CD14-positive monocyte (primary cell): ENCODE measurements at places on chromosomes 7 and 10.

GRCh38 chr7:8514781-8515519 is 81.5 kb downstream of the NXPH1 start:
- no peak for DNase-seq

DNA sequence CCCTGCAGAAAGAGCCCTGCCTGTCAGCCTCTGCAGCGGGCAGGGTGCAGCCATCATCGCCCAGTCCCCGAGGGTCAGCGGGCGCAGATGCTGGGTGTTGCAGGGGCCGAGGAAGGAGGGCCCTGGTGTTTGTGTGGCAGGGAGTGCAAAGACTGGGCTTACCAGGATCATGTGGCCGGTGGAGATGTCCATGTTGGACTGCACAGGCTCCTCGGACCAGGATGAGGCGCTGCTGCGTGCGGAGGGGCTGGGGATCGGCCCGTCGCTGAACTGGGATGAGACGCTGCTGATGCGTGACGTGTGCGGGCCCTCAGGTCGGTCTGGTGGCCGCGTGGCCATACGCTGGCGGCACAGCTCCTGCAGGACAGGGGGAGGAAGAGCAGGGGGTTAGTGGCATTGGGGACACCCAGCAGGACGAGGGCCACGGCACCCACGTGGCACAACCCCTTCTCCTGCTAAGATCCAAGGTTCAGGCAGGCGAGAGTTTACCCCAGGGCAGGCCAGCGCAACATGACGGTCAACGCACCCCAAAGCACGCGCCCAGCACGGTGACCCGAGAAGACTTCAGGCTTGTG is 319.5 kb downstream of the DNAJB6 start:
- DNase-seq, result no peak

DNA sequence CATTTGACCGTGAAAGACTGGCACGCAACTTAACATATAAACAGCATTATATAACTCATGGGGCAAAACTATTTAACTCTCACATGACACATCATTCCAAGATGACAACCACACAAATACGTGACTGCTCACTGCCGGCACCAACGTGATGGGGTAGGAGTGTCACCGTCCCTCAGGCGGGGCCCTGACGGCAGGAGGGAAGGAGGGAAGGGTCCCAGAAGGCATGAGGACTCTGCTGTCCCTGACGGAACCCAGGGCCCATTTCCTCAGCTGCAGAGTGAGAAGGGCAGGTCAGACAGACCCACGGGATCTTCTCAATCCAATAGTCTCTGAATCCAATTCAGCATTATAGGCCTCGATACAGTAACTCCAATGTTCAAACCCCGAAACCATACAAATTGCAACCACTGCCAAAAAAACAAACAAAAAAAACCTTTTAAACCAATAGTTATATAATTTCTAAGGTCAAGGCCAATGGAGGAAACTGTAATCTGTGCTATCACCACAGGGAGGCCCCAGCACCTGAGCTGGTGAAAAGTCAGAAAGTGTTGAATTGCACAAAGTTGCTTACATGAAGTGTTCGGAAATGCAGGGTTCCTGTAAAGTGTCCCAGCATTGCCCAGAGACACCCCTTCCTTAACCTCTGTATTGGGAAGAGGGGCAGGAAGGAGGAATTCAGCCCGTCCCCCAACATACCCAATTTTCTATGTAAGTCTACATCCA is 137.4 kb downstream of the TNS3 start:
- DNase-seq, result peak; percentile 18

- DNase-seq, result peak; percentile 94
These were observed 186.2 kb downstream of the REEP3 start for GRCh38 chr10:63707254-63707910.

GRCh38 chr10:63699785-63700613 is 178.8 kb downstream of the REEP3 start:
- DNase-seq, result peak; percentile 75

GRCh38 chr10:8247191-8247590 is 192.7 kb downstream of the GATA3 start:
- DNase-seq, result no peak

DNA sequence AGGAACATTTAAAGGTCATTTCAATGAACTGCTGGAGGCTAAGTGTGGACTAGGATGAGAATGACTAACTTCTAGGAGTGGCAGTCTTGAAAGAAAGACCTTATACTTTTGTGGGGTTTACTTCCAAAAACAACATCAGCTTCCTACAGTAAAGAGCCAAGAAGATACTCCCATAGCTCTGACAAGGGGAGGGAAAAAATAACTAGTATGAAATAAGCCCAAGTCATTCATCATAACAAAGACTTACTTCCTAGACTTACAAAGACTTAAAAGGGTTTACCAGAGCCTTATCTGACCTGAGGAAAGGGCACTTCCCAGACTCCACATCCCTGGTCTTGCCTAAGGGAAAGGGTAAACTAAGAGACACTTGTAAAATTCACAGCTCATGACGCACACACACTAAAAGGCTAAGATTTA is 31.7 kb downstream of the ARHGAP12 start:
- DNase-seq, result no peak

DNA sequence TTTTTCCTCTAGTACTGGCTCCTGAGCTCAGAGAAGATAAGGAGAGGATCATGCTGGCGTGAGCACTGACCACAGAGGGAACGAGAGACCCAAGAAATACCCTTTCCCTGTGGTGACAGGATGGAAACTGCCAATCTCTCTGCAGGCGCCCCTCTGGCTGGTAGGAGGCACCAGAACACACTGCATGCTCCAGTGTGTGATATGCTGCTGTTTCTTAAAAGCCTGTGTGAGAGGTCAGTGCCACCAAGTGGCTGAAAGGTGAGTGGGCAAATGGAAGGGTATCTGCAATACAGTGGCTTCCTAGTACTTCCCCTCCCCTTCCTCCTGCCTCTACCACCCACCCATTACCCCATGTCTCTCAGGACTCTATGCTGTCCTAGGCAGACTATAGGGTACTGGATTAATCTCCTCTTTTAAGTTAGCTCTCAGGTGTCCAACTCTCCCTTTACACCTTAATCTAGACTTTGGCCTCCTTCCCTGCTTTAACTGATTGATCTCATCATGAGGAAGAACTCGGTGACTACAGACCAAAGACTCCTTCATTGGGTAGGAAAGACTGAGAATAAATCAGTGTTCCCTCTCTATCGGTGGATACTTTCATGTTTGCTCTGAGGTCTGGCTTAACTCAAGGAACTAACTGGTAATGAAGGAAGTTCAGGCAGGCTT is 283.6 kb downstream of the ADRA2A start:
- DNase-seq, result no peak

GRCh38 chr10:130858626-130859025 is 452.9 kb downstream of the TCERG1L start:
- no peak for DNase-seq

GRCh38 chr10:89369156-89370105 is 8.4 kb upstream of the IFIT1B start:
- peak; percentile 37 for DNase-seq

GRCh38 chr7:75795831-75796285 is 17.7 kb downstream of the CCL24 start:
- peak; percentile 68 for DNase-seq

GRCh38 chr10:5364374-5364773 is 392 bp upstream of the UCN3 start:
- no peak for DNase-seq

- no peak for DNase-seq
These were observed 15.7 kb upstream of the RELN start for GRCh38 chr7:104005197-104005596.

GRCh38 chr7:112504093-112504695 is 23.4 kb downstream of the LSMEM1 start:
- no peak for DNase-seq

DNA sequence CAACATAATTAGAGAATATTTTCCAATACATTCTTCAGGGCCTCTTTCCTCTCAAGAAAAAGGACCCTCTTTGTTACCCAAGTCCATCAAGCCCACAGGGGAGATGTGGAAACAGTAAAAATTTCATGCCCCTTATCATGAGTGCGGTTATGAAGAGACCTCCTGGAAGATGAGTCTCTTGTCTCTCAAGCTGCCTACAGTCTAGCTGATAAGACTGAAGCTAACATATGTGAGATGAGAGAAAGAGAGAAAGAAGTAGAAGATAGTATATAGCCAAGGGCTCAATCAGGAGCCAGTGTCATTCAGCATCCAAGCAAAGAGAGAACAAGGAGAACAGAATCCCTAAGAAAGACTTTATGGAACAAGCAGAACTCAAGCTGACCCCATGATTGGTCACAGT is 75.9 kb upstream of the CABCOCO1 start:
- DNase-seq, result no peak

GRCh38 chr10:51629934-51630639 is 69.3 kb downstream of the CSTF2T start:
- no peak for DNase-seq

GRCh38 chr7:3408814-3409595 is 108.0 kb downstream of the SDK1 start:
- DNase-seq, result no peak

GRCh38 chr10:122132331-122132755 is 138.8 kb upstream of the BTBD16 start:
- DNase-seq, result no peak

DNA sequence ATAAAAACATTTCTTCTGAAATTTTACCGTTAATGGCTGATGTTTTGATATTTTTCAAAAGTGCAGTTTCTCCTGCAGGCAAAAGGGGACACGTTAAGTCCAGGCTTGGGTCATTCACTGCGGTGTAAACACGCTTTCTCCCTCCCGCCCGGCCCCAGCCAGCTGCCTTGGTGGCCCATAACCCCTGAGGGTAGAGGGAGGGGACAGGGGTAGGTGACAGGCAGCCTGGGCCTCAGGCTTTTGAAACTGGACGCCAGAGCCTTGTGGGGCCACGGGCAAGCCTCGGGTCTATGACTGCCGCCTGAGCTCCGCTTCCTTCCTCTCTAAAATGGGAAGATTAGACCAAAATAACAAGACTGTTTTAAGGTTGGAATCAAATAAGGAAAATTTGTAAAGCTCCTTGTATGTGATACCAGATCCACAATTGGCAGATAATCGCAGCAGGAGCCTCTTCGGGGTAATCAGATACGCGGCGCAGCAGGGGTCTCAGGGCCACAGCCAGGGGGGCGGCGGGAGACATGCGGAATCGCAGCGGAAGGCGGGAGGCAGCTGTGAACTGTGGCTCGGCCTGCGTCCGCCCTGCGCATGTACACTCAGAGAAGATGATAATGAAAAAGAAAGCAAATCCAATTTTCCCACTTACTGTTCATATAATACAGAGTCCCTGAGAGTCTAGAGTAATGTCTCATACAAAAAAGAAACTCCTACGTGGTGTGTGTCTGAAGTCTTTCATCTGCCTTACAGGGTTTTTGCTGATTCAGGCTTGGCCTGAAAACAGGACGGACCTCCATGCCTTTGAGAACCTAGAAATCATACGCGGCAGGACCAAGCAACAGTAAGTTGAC is 138.3 kb downstream of the EGFR start:
- no peak for DNase-seq

GRCh38 chr7:144955422-144955821 is 119.6 kb upstream of the TPK1 start:
- no peak for DNase-seq

DNA sequence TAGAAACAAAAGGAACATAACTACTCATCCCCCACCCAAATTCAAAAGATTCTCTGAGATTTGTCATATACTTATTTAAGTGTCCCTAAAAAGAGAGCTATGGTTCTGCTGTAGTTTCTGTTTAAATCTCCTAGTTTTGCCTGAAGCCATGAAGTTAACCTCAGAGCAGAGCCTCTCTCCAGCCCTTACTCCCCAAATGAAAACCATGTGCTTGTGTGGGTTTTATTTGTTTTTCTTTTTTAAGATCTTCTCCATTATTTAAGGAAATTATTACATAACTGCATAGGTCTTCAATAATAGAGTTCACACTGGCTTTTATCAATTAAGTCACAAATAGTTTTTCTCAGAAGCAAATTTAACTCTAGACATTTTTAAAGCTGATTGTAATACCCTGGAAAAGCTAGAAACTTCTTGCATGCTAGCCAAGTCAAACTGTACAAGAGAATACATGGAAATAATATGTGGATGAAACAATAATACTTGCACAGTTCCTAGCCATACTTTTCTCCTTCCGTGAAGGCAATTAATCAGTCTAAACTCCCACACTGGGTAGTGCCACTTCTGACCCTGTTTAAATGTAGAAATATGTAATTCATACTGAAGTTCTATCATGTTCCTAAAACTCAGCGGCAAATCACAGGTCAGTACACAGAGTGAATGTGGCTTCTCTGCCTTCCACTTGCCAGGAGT is 579.7 kb downstream of the SUGCT start:
- no peak for DNase-seq

DNA sequence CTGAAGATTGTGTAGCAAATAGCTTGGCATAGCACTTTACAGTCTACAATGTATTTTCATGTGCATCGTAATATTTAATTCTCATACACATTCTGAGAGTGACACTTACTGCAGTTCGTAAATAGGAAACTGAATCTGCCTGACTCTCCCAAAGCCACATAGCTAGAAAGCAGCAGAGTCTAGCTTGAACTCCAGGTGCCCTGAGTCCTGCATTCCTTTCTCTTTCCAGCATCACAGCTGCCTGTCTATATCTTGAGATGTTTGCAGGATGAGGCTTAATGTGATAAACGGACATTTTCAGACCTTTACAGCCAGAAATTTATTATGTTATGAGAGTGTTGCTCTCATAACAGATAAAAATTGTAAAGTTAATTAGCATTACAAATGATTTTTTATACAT is 132.9 kb upstream of the PLXDC2 start:
- DNase-seq, result no peak

DNA sequence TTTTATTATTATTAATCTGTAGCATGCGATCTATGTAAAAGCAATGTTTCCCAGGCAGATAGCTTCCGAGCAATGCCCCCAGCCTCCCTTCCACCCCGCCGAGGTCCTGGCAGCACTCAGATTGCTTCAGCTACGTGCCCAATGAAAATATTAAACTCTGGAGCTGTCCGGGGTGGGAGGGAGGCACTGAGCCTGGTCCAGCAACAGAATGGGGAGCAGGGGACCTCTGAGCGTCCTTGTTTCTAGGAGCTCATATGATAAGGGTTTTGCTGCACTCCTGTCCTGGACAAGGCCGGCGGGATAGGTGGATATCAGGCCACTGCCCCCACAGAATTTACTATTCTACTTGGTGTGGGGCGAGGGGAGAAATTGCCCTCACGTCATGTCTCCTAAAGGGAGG is 44.5 kb upstream of the CDK1 start:
- DNase-seq, result no peak

GRCh38 chr7:116232920-116233319 is 22.6 kb downstream of the TES start:
- DNase-seq, result no peak

DNA sequence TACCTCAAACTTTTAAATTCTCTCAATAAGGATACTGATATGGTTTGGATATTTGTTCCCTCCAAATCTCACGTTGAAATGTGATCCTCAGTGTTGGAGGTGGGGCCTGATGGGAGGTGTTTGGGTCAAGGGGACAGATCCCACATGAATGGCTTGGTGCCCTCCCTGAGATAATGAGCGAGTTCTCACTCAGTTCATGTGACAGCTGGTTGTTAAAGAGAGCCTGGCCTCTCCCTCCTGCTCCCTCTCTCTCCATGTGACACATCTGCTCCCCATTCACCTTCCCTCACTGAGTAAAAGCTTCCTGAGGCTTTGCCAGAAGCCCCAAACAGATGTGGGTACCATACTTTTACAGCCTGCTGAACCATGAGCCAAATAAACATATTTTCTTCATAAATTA is 19.2 kb downstream of the ABCB4 start:
- no peak for DNase-seq

- no peak for DNase-seq
These were observed 150.9 kb upstream of the KLF6 start for GRCh38 chr10:3935933-3936359.

GRCh38 chr7:124275411-124275810 is 242.5 kb upstream of the TMEM229A start:
- no peak for DNase-seq

- DNase-seq, result no peak
These were observed 380.7 kb downstream of the DNAJB6 start for GRCh38 chr7:157717211-157718174.

- DNase-seq, result no peak
These were observed 63.1 kb upstream of the SORCS3 start for GRCh38 chr10:104577861-104578521.
